CD4-positive, alpha-beta T cell treated with Interferon gamma for 1 hour (primary cell): ENCODE measurements at places on chromosomes 16 and 17.
A peak's percentile ranks its signal among the peaks of the same experiment; 100 is the strongest.

DNA sequence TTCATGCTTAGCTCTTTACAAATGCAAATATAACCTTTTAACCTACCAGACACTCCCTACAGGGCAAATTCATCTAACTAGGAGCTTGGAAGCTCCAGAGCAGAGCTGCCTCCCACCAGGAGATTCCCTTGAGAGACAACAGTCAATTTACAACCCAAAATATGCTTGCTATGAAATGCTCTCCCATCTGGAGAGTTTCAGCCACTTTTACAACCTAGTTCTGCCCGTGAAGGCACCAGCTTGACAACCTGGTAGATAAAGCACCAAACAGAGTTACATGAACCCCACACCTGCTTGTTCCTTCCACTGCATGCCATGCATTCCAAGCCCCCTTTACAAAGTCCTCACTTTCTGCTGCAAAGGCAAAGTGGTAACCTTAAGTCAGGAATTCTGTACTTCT is 215.3 kb upstream of the KIF2B start:
- no peak for DNase-seq

- DNase-seq, result no peak
Observed at GRCh38 chr17:43577664-43578403, 31.7 kb upstream of the ETV4 start.

GRCh38 chr17:51103050-51103449 is 17.6 kb downstream of the SPAG9 start:
- no peak for DNase-seq

DNA sequence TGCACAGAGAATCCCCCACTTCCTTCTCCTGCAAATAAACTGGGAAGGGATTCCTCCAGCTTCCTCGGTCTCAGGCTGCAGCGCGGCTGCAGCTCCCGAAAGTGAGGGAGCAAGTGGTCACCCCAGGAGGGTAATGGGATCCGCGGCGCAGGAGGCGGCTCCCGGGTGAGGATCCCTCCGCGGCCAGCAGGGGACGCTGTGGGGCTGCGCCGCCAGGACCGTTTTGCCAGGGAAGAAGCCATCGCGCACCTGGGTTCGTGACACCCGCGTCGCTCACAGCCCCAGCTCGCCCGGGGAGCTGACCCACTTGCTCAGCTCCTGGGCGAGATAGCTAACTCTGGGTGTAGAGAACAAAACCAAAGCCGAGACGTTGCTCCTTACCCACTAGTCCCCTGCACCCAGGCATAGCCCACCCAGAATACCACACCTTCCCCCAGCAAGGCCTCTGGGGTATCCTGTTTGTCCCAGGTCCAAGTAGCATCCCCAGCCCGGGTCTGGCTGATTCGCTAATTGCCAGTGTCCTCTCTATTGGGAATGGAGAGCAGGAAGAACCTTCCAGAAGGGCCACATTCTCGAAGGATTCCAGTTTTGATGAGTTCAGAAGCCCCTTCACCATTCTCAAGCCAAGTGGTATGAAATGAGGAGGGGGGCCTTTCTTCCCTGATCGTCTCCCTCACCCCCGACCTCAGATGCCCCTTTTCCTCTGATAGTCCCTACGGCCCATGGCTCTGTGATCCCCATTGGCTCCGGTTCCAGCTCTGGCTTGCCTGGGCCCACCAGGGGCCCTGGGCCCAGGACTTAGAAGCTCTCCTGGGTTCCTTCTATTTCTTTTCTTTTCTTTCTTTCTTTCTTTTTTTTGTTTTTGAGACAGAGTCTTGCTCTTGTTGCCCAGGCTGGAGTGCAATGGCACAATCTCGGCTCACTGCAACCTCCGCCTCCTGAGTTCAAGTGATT is 14.1 kb downstream of the CYGB start:
- DNase-seq, result peak; percentile 77
